ENCODE measurements at places on chromosomes 4 and X.
A peak's percentile ranks its signal among the peaks of the same experiment; 100 is the strongest.

- no peak for DNase-seq
Observed at GRCh38 chrX:112630187-112630586, 49.6 kb downstream of the LHFPL1 start.

GRCh38 chr4:47557255-47557654 is 72.2 kb downstream of the ATP10D start:
- no peak for DNase-seq

DNA sequence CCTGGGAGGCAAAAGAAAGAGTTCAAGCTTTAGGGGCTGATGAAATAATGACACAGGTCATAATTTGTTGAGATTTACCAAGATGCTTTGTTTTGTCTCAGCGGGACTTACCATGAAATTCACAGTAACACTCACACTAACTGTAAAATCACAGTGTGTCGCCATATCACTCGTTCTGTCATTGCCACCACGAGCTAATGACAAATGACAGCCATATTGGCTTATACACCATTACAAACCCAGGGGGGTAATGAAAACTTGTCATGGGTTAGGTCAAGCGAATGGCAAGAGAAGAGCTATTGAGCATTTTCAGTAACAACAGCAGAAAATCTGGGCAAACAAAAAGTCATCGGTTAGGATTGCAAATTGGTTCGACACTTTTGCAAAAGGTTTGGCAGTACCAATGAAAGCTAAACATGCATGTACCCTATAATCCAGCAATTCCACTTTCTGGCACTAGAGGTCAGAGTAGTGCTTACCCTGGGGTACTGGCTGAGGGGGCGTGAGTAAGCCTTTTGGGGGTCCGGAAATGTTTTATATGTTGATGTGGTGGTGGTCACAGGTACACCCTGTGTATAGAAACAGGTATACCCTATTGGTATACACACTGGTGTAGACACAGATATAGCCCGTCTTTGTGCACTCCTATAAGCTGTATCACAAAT is 83.9 kb upstream of the RAI2 start:
- no peak for DNase-seq

GRCh38 chr4:165079476-165079875 is 25.8 kb downstream of the TRIM75 start:
- no peak for DNase-seq

- DNase-seq = peak; percentile 38
Observed at GRCh38 chr4:139453041-139453370, 915 bp upstream of the RAB33B start.

DNA sequence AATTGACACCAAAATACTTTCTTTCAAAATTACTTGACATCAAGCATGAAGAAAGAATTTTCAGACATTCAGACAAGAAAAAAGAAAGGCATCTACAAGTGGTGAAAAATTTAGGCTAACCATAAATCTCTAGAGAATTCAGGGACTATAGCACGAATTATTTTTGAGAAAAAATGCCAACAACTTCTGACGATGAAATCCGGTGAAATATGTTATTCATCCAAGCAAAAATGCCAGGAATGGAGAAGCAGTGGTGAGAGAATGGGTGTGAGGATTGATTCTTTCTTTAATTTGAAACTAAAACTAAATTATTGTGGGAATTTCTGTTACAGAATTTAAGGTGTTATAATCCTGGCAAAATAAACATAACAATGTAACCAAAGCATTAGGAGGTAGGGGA is 69.4 kb upstream of the SORBS2 start:
- no peak for DNase-seq

GRCh38 chr4:74848774-74849173 is 54.5 kb upstream of the BTC start:
- no peak for DNase-seq

- no peak for DNase-seq
Observed at GRCh38 chr4:122873821-122874593, 47.4 kb downstream of the FGF2 start.

GRCh38 chr4:40848940-40849339 is 99.2 kb downstream of the NSUN7 start:
- DNase-seq = no peak

DNA sequence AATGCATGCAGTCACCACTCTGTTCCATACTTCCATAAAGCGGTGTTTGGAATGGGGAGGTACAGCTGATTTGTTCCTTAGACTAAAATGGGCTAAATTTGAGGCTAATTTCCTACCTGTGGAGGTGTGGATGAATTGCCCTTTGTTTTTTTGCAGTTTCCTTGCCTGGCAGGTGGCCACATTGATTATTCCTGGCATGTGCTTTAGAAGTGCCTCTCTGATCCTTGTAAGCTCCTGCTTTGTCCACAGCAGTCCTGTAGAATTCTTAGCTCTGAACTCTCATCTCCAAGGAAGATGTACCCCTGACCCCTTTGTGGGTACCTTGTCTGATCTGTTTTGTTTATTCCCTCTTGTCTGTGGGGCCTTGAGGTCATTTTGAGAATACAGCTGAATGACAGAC is 136.8 kb downstream of the ADGRL3 start:
- DNase-seq = no peak

DNA sequence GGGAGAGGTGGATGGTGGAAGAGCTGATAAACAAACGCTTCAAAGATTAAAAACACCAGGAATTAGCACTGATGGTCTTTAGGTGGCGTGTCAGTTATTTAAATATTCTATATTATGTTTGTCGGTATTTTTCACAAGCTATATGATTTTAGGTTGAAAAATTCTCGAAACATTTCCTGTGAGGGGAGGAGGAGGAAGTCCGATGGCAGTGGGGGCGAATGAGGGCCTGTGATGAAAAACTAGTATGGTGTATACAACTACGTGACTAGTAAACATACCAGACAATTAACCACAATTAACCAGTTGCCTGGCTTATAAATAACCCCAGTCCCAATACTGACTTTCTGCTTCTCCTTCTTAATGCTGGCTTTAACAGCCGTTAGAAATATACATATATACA is 595 bp upstream of the NAP1L2 start:
- DNase-seq = no peak

GRCh38 chr4:27616166-27616565 is 755.5 kb downstream of the STIM2 start:
- DNase-seq = no peak

- no peak for DNase-seq
Observed at GRCh38 chrX:41556958-41557357, 109.8 kb downstream of the NYX start.

GRCh38 chrX:15607067-15607466 is 6.3 kb upstream of the ACE2 start:
- no peak for DNase-seq

- peak; percentile 15 for DNase-seq
Observed at GRCh38 chr4:112327965-112328733, 31.0 kb downstream of the ALPK1 start.

- peak; percentile 65 for DNase-seq
Observed at GRCh38 chrX:38999967-39000745, 198.9 kb downstream of the MID1IP1 start.

GRCh38 chrX:13899607-13900006 is 82.7 kb upstream of the GPM6B start:
- peak; percentile 71 for DNase-seq

DNA sequence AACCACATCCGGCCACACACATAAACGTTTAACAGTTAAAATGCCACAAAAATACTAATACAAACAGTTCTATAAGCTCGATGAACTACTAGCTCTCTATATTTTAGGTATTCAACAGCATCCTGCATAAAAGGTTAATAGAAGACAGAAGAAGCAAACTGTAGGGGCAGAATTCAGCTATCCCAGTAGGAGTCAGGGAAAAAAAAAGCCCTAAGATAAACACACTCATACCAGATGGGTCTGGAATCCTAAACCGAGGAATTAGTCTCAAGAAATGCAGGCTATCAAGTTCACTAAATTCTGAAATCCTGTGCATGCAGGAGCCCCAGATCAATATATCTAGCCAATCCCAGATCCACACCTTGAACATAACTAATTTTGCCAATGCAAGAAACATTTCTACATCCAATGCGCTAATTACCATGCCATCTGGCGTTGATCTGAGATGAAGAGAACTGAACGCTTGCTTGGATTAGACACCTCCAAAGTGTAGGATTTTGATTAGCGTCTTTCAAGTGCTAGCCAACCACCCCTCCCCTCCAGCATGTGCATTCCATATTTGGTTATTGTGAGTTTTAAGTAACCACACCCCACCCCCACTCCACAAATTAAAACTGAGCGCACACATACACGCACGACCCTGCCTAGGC is 512.2 kb upstream of the INTU start:
- no peak for DNase-seq

DNA sequence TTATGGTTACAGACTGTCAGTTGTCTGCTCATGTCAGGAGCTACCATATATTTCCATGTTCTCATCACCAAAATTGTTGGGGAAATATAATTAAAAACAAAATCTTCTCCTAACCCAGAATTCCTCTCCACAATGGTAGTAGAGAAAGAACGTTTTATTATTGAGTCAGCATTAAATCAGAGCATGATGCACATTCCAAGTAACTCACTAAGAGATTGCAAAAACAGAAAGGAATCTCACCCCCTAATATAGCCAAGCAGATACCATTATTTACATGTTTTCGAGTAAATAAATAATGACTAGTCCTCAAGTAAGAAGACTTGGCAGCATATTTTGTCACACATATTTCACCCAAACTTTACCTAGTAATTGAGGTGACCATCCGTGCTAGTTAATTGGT is 36.2 kb upstream of the ARHGEF6 start:
- no peak for DNase-seq

GRCh38 chrX:110759785-110760184 is 35.8 kb downstream of the CHRDL1 start:
- no peak for DNase-seq

Measured in DMS 273 treated with DMSO at 0.1 percent for 48 hours (cell line).